ENCODE measurements at places on chromosomes 5 and 9.

DNA sequence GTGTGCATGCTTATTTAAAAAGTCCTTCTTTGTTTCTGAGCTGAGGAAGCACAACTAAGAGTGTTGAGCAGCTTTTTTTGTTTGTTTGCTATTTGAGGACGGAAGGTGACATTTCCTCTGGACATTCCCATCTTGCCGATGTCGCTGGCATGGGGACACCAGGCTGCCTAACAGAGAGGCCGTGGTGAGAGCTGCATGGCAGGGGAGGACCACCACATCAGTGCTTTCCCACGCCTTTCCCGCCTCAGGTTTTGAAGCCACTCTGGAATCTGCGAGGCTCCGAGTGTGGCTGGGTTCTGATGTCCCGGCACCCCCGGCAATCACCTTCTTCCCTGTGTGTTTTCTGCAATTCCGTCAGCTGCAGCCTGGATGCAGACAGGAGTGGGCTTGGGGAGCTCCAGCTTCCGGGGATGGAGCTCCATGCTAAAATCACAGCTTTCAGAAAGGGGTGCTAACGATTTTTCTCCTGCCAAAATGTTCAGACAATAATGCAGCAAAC lies 259.8 kb upstream of the IRX4 start:
- no peak for DNase-seq
- no peaks in the 10 kb centered on the region for H3K27me3 ChIP-seq
- H3K36me3 ChIP-seq = no peaks in the 10 kb centered on the region
- no peak overlapping the region for H3K27ac ChIP-seq
- H3K4me3 ChIP-seq = no peak overlapping the region

DNA sequence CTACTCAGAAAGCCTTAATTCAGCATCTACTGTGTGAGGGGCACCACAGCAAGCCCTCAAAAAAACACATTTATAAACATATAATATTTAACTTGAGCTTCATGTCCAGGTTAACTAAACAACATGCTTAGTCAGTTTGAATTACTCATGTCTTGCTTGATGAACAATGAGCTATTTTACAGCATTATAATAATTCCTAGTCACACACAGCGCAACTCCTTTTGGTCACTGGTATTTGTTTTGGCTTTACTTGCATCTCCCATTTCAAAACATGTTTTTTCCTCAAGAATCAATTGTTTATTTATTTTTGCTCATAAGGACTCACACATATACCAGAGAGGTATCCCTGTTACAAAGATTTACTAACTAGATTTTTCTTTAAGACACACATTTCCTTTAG lies 616.7 kb upstream of the DAB2 start:
- no peak overlapping the region for H3K4me3 ChIP-seq
- H3K4me1 ChIP-seq = peaks cover 4% of the 10 kb centered on the region
- H3K36me3 ChIP-seq = peaks cover 2% of the 10 kb centered on the region

- H3K27me3 ChIP-seq = peaks cover 11% of the 10 kb centered on the region
- DNase-seq = no peak
- no peaks in the 10 kb centered on the region for H3K36me3 ChIP-seq
- H3K27ac ChIP-seq = no peak overlapping the region
- H3K4me3 ChIP-seq = no peak overlapping the region
These were observed 158.3 kb upstream of the MAP3K1 start for GRCh38 chr5:56656846-56657726.

DNA sequence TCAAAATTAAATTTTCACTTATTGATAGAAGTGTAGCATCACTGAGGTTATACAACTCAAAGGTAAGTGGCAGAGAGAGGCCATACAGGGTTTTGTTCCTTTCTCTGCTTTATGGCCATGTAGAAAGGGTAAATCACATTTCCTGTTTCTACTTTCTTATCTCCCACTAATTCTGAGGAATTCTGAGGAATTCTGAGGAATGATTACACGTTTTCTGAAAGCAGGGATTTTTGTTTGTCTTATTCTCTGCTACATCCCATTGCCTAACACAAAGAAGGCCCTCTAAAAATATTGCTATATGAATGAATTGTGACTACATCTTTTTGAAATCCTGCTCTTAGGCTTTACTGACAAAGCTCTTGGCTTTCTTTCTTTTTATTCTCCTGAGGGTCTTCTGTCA lies 516.9 kb upstream of the ZNF608 start:
- no peaks in the 10 kb centered on the region for H3K27me3 ChIP-seq
- no peak overlapping the region for H3K4me3 ChIP-seq

- no peak overlapping the region for H3K4me3 ChIP-seq
- H3K27ac ChIP-seq = no peak overlapping the region
- no peak for DNase-seq
- peaks cover 12% of the 10 kb centered on the region for H3K27me3 ChIP-seq
- H3K4me1 ChIP-seq = peaks cover 22% of the 10 kb centered on the region
- no peaks in the 10 kb centered on the region for H3K36me3 ChIP-seq
These were observed 41.2 kb upstream of the PLPP1 start for GRCh38 chr5:55575815-55576583.
